ENCODE measurements at places on chromosomes 7 and 10. TPM values are rescaled to one million over a fixed set of nuclear protein-coding genes. Genes with fewer than 3 reads are reported as not detected.

AKR1C4 gene
- total RNA-seq: not detected

PIP gene
- not detected for total RNA-seq

HSPA12A gene
- 11.3 TPM for total RNA-seq

INHBA gene
- total RNA-seq: 17.3 TPM

Data from PC-9 (cell line).